ENCODE measurements at places on chromosomes 3 and 15. TPM values are rescaled to one million over a fixed set of nuclear protein-coding genes. Genes with fewer than 3 reads are reported as not detected.

GRCh38 chr15:85381850-85382751 lies 1.7 kb downstream of the AKAP13 start:
- DNase-seq: no peak
- H3K4me3 ChIP-seq: no peak overlapping the region
- H3K4me1 ChIP-seq: peaks cover 9% of the 10 kb centered on the region
- no peak overlapping the region for H3K27ac ChIP-seq
- H3K27me3 ChIP-seq: peaks cover 12% of the 10 kb centered on the region

MYZAP gene
- not detected for total RNA-seq

GPR149 gene
- not detected for total RNA-seq

GRCh38 chr15:96351761-96352603 lies 21.5 kb downstream of the NR2F2 start:
- H3K4me1 ChIP-seq: peaks cover 40% of the 10 kb centered on the region
- H3K4me3 ChIP-seq: no peak overlapping the region
- H3K27ac ChIP-seq: no peak overlapping the region
- DNase-seq: no peak

DNA sequence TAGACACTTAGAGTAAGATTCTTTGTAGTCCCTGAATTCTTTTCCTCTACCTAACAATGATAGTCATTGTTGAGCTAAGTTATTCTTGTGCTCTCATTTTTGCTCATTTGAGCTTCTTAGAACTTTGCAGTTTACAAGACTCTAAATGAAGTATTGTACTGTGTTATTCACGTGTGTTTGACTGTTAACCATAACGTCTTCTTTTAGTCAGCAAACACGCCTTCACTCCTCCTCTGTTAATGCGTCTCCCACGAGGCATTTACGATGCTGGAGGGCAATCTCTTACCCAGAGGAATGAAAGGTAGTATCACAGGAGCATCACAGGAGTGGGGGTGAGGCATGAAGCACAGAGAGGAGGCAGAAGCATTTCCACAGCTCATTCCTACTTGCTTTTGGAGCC lies 14.8 kb upstream of the P2RY14 start:
- H3K36me3 ChIP-seq: no peaks in the 10 kb centered on the region
- H3K27me3 ChIP-seq: peaks cover 16% of the 10 kb centered on the region
- no peak overlapping the region for H3K27ac ChIP-seq
- no peak for DNase-seq

GRCh38 chr3:172536505-172536904 lies 13.3 kb upstream of the TNFSF10 start:
- DNase-seq: no peak
- H3K27ac ChIP-seq: no peak overlapping the region
- H3K36me3 ChIP-seq: no peaks in the 10 kb centered on the region
- no peaks in the 10 kb centered on the region for H3K27me3 ChIP-seq
- H3K4me3 ChIP-seq: no peak overlapping the region

GRCh38 chr3:126676919-126677705 lies 22.2 kb upstream of the TXNRD3 start:
- peaks cover 27% of the 10 kb centered on the region for H3K27me3 ChIP-seq
- no peaks in the 10 kb centered on the region for H3K36me3 ChIP-seq
- H3K27ac ChIP-seq: no peak overlapping the region
- peaks cover 10% of the 10 kb centered on the region for H3K4me1 ChIP-seq
- DNase-seq: no peak

MEX3B gene
- 12.8 TPM for total RNA-seq

DNA sequence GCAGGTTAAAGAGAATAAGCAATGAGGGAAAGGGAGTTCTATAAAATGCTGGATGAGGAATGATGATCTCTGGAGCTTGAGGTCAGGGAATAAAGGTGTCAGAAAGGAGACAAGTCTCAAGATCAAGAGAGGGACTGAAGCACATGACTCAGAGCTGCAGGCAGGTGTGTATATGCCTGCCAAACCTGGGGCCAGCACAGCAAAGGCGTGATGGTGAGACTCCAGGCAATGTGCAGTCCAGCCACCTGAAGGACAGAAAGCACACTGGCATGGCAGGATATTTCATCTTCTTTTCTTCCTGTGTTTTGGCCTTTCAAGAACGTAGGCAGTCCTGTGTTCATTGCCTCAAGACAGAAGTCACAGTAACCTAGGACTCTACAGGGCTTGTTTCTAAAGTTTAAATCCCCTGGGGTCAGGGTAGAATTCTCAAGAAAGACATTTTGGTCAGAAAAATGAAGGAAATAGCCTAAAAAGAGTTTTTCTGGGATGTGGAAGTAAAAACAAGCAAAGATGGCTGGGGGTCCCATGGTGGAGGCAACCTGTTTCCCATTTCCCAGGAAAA lies 55.5 kb upstream of the TOPAZ1 start:
- peaks cover 32% of the 10 kb centered on the region for H3K27me3 ChIP-seq
- DNase-seq: no peak
- no peaks in the 10 kb centered on the region for H3K36me3 ChIP-seq

DNA sequence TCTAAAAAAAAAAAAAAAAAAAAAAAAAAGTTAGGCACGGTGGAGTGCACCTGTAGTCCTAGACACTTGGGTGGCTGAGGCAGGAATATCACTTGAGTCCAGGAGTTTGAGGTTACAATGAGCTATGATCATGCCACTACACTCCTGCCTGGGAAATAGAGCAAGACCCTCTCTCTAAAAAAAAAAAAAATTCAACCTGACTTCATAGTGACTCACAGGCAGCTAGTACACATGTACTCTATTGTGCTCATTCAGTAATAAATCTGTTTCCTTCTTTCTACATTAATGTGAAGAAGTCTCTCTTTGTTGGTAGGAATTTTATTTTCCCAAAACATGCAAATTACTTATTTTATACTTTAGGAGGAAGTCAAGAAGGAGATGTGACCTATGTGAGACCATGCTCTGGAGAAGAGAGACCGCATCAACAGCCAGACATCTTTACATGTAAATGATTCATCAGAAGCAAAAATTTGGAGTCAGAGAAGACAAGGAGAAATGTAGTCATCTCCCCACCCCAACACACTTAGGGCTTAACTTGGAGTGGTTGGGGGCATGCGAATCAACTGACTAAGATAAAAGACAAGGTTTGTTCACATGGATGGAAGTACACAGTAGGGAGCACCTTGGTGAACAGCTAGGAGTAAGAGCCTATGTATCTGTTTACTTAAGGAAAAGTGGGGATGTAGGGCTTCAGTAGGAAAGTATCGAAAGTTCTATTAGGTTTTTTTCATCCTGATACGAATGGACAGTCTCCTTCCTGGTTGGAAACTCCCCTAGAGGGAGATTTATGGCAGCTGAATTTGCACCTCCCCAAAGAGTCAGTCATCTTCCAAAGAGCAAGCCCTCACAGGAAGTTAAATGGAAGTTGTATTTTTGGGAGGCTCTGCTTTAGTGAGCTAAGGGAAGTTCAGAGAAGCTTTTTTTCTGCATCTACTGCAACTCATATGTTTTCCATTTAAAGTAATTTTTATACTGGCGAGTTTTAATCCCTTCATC lies 23.0 kb upstream of the NMD3 start:
- H3K4me1 ChIP-seq: no peaks in the 10 kb centered on the region
- H3K36me3 ChIP-seq: no peaks in the 10 kb centered on the region
- no peak overlapping the region for H3K27ac ChIP-seq
- H3K27me3 ChIP-seq: no peaks in the 10 kb centered on the region

GRCh38 chr15:28123408-28124023 lies 24.4 kb upstream of the OCA2 start:
- H3K27me3 ChIP-seq: no peaks in the 10 kb centered on the region
- no peaks in the 10 kb centered on the region for H3K4me1 ChIP-seq
- DNase-seq: peak; percentile 65
- no peak overlapping the region for H3K4me3 ChIP-seq
- no peak overlapping the region for H3K27ac ChIP-seq

- DNase-seq: no peak
- peaks cover 53% of the 10 kb centered on the region for H3K4me1 ChIP-seq
- peak overlapping the region; percentile 73 for H3K27ac ChIP-seq
- H3K27me3 ChIP-seq: no peaks in the 10 kb centered on the region
Measured at GRCh38 chr3:71402911-71403310, 180.6 kb downstream of the FOXP1 start.
